Type B pancreatic cell (in vitro differentiated cells): ENCODE measurements at places on chromosomes 6 and 20. TPM values are rescaled to one million over a fixed set of nuclear protein-coding genes. Genes with fewer than 3 reads are reported as not detected.

The OTOR gene
- not detected in 2 replicates for total RNA-seq

DNA sequence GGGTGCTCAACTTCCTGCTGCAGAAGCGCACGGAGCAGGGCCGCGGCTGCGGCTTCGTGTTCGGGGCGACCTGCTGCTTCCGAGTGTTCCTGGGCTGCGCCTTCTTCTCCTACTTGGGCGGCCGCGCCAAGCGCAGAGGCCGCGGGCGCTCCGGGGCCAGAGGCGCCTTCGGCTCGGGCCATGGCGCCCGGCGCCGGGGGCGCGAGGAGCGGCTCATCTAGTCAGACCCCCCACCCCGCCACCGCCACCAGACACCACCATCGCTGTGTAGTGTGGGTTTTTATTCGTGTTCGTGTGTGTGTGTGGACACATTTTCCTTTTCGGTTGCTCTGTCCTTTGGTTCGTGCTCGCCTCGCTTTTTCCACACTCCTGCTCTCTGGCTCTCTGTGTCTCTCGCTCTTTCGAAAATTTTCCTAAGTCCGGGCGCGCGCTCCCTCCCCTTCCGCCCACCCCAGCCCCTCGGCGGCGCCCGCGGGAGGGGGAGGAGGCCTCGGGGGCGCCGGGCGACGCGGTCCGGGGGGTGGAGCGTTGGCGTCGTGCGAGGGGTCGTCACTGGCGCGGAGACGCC, 38.1 kb downstream of the GNAS start:
- peak; percentile 84 for DNase-seq

DNA sequence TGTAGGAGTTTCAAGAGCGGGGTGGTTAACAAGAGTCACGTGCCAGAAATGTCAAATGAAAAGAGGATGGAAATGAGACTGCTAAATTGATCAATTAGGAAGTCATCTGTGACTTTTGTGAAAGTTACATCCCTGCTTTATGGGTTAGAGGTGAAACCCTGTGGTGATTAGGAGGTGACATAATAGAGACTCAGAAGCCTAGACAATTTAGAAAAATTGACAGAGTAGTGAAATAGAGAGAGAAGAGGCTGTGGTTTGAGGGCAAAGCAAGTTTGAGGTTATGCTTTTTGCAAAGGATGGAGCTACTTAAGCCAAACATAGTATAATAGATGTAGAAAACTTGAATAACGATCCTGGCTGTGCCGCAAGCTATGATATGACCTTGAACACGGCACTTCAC, 71.8 kb downstream of the IMPG1 start:
- no peak for DNase-seq

- DNase-seq, result no peak
These were observed 648.7 kb downstream of the KIF16B start for GRCh38 chr20:15924556-15924955.
